ENCODE measurements at places on chromosomes 7 and 10.

DNA sequence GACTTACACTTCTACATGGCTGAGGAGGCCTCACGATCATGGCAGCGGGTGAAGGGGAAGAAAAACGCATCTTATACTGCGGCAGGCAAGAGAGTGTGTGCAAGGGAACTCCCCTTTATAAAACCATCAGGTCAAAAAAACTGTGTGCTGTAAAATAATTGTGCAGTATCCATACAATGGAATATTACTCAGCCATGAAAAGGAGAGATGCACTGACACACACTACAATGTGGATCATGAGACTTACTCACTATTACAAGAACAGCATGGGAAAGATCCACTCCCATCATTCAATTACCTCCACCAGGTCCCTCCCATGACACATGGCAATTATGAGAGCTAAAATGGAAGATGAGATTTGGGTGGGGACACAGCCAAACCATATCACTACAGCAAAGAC is 27.2 kb upstream of the CARD11 start:
- no peak for DNase-seq

DNA sequence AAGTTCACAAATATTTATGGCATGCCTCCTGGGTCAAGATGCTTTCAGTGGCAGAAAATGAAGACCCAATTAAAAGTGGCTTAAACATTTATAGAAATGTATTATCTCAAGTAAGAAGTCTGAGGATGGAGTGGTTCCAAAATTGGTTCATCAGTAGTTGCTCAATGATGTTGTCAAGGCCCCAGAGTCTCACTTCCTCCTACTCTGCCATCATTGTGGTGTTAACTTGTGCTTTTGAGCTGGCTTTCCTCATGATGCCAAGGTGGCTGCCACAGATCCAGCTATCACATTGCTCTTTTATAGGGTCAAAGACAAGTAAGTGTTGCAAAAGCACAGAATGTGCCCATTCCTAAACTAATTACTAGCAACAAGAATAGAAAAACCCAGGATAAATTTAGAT is 404.6 kb upstream of the NRP1 start:
- no peak for DNase-seq

GRCh38 chr7:121452389-121452788 is 56.3 kb upstream of the FAM3C start:
- DNase-seq, result no peak

DNA sequence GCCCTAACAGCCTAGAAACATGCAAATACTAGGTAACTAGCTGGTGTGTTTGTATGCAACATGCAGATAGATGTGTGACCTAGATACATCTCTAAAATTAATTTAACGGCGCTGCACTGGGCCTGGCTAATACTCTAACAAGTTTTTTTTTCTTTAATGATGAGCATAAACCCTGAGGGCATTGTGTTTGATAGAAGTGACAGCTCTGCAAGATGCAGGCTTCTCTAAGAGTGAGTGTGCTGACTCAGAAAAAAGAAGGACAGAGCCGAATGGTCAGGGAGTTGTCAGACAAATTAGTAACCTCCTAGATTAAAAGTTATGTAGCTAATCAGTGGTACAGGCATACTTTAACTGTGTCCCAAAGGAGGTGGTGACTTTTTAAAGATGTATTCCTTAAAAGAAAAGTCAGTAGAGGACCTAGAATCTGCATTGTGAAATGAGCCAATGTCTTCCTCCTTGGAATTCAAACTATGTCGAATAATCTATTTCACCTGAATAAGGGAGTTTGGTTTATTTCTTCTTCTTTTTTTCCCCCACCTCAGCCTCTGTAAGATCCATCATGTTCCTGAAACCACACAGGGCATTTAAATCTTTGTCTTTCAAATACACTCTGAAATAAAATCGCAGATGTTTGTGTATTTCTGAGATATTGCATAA is 315.1 kb downstream of the GFRA1 start:
- no peak for DNase-seq

- no peak for DNase-seq
Observed at GRCh38 chr7:84142726-84143125, 51.9 kb downstream of the SEMA3A start.

- DNase-seq, result no peak
Observed at GRCh38 chr10:103603382-103603781, 109.9 kb downstream of the NEURL1 start.

GRCh38 chr10:17380016-17380415 is 74.4 kb downstream of the ST8SIA6 start:
- no peak for DNase-seq

DNA sequence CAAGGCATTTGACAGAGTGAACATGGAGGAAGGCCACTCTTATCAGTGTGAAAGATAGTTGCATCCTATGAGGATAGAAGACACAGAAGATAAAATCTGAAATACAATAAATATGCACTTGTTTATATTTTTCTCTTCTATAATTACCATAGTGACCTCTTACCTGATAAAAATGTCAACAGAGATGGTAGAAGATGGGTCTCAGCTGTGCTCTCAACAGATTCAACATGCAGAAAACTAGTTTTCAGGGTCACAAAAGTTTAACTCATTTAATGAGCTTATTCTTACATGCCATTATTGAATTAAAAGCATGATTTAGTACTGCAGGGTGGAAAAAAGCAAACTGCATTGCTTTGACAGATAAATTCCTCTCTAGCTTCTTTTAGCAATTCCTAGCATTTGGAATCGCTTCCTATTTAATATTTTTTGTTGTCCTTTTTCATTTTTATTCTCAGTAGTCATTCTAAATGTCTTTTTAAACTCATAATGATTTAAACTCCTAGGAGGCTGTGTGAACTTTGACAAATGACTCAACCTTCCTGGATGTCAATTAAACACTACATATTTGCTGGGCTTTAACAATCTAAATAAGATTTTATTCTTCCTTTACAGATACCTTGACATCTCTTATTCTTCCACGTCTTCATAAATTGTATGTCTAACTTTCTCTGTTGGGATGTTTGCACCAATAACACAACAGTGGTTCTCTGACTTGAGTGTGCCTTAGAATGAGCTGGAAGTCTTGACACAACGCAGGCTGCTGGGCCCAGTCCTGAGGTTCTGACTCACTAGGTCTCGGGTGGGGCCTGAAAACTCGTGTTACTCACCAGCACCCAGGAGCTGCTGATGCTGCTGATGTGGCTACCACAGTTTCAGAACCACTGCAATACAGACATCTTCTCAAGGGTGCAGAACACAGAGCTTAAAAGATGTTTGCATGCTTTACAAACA is 565.5 kb upstream of the IGFBP3 start:
- DNase-seq, result no peak

- DNase-seq, result peak; percentile 49
Observed at GRCh38 chr7:131109759-131110296, 217.8 kb upstream of the MKLN1 start.

GRCh38 chr7:129163875-129164544 is 19.5 kb downstream of the TSPAN33 start:
- DNase-seq, result peak; percentile 49

DNA sequence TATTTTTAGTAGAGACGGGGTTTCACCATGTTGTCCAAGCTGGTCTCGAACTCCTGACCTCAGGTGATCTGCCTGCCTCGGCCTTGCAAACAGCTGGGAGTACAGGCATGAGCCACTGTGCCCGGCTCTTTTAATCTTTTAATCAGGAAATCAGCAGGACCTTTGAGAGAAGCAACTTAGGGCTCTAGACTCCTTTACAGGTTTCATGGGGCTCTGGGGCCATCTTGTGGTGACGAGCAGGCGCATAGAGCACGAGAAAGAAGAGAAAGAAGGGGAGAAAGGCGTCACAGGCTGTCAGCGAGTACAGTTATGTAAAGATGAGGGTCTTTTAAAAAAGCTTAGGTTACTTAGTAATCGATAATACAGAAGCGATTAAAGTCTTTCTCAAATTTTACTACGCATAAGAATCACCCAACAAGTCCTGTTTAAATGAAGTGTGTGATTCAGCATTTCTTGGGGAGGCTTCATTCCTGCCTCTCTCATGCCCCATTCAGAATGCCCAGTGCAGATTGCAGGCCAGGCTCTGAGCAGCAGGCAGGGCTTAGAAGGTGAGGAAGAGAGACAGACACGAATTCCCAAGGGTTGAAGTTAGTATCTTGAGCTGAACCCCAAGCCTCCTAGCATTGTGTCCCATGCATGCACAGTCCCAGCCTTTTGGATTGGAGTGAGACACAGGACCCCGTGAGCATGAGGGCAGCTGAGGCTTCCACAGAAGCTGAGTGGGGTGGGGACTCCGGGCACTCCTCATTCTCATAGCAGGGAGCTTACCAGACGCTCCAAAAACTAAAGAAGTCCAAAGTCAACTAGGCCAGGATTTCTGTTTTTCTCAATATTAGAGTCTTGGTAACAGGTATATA is 23.6 kb upstream of the PFKP start:
- DNase-seq, result peak; percentile 39

DNA sequence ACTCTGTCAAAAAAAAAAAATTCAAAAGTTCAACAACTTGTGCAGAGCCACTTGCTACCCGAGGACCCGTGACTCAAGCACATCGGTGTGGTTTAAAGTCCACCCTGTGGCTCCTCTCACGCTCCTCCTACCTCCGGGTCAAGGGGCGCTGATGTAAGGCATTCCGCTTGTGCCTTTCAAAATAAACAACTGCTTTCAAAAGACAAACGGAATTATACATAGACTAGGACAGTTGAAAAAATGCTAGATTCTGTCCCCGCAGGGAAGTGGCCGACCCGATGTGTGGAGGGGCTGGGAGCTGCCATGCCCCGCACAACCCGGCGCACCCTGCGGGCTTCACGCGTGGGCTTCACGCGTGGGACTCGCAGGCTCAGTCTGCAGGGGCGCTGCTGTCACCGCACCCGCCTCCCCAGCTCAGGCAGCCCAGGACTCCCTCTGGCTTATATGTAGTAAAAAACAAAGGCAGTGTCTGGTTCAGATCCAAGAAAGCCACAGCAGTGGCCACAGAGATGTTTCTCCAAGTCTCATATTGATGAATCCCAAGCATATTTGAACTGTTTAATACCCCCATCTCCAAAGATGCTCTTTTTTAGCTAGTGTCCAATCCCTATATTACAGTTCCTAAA is 239.7 kb upstream of the INHBA start:
- no peak for DNase-seq
